Esophagus mucosa (tissue), 1 donor: ENCODE measurements at places on chromosomes 6 and 20. TPM values are rescaled to one million over a fixed set of nuclear protein-coding genes. Genes with fewer than 3 reads are reported as not detected.

Gene SCUBE3
- total RNA-seq: 0.12 TPM

Gene FRMD1
- not detected for total RNA-seq

Gene PLG
- total RNA-seq: 0.12 TPM

DNA sequence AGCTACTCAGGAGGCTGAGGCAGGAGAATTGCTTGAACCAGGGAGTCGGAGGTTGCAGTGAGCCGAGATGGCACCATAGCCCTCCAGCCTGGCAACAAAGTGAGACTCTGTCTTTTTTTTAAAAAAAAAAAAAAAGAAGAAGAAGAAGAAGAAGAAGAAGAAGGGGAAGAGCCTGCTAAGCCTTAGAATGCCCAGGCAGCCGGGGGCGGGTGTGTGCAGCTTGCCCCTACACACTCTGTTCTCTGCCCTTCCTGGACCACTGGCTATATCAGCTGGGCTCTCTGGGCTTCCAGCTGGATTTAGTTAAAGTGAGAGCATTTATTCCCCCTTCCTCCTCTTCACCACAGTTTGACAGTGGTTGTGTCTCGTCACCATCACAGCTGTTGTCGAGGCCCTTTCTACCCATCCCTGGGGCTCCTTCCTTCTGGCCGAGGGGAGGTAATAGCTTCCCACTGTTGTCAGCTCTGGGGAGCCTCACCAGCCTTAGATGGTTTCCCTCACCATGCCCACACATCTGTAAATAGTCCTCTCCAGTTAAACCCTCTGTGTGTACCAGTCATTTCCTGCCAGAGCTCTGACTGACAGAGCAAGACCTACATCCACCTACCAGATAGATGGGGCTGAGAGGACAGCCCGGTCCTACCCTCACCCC is 77.6 kb downstream of the TRERF1 start:
- no peak for ATAC-seq

DNA sequence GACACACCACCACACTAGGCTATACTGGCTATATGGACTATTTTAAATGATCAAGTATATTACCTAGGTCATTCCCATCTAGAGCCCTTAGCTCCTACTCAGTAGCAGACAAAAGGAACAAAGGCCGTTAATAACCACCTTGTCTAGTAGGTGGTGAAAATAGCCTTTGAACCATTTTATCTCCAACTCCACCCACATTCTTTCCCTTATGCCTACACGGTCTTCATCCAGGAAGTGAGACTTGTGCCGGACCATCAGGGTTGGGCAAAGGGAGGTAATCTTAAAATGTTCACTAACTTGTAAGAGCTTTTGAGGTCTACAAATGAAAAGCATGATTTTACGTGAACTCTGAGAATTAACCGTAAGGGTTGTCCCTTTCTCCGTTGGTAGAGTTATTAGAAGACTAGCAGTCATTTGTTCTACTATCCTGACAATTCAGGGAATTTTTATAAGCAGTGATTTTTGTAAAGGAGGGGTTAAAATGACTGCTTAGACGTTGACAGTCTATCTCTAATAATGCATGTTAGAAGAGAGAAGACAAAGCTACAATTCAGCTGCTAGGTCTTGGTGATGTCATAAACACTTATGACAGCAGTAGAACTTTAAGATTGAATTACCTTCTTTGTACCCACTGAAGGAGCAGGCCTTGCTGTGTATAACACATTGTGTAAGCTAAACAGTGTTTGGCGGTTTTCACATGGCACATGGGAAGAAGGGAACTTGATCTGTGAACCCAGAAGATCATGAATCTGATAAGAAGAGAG is 371.8 kb upstream of the JAG1 start:
- no peak for ATAC-seq

GRCh38 chr6:27532820-27533538 is 60.1 kb upstream of the ZNF184 start:
- ATAC-seq: no peak

DNA sequence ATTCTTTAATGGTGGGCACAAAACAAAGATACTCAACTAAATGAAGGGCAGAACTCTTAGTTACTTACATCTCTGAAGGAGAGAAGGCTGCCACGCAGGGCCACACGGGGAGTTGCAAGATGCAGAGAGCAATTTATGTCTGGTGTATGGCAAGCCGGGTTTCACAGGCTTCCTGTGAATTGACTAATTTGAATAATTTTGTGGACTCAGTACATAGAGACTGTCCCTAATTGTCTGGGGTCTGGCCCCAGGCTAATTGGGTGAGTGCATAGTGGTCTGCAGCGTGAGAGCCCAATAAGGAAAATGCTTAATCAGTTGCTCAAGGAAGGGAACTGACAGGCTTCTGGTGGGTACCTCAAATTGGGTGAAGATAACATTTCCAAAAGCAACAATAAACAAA is 205.7 kb downstream of the OTOR start:
- no peak for ATAC-seq

GRCh38 chr20:20734475-20734948 is 22.1 kb upstream of the RALGAPA2 start:
- ATAC-seq: no peak

- no peak for ATAC-seq
Observed at GRCh38 chr6:79201983-79202382, 32.5 kb downstream of the HMGN3 start.

- no peak for ATAC-seq
Observed at GRCh38 chr6:146445233-146445632, 98.4 kb upstream of the RAB32 start.

GRCh38 chr6:2593167-2593566 is 157.6 kb downstream of the MYLK4 start:
- no peak for ATAC-seq

DNA sequence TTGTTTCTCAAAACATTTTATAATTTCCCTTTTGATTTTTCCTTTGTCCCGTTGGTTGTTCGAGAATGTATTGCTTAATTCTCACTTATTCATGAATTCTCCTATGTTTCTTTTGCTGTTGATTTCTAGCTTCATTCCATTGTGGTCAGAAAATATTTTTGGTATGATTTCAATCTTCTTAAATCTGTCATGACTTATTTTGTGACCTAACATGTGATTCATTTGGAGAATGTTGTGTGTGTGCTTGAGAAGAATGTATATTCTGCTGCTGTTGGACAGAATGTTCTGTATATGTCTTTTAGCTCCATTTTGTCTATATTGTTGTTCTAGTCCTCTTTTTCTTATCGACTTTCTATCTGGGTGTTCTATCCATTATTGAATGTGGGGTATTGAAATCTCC is 286.2 kb upstream of the RNF217 start:
- ATAC-seq: no peak

DNA sequence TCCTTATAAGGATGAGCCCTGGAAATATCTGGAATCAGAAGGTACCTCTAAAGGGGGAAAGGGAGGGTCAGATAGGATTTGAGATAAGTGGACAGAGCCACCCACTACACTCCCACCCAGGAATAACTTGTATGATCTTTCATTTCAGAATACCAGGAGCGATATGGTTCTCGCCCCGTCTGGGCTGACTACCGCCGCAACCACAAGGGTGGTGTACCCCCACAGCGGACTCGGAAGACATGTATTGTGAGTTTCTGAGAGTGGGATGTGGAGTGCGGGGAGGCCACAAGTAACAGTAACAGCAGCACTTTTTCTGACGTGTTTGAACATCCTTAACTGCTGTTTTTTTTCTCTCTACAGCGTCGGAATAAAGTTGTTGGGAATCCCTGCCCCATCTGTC is 1.9 kb downstream of the MRPS18B start:
- ATAC-seq: no peak

GRCh38 chr6:5751525-5752390 is 255.0 kb downstream of the NRN1 start:
- no peak for ATAC-seq

- ATAC-seq: no peak
Observed at GRCh38 chr6:1618311-1619097, 8.8 kb downstream of the FOXC1 start.

DNA sequence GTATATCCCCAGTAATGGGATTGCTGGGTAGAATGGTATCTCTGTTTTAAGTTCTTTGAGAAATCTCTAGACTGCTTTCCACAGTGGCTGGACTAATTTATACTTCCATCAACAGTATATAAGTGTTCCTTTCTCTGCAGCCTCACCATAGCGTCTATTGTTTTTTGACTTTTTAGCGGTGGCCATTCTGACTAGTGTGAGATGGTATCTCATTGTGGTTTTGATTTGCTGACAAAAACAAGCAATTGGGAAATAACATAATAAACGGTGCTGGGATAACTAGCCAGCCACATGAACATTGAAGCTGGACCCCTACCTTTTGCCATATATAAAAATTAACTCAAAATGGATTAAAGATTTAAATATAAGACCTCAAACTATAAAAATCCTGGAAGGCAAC is 14.2 kb downstream of the OR2A4 start:
- ATAC-seq: no peak

DNA sequence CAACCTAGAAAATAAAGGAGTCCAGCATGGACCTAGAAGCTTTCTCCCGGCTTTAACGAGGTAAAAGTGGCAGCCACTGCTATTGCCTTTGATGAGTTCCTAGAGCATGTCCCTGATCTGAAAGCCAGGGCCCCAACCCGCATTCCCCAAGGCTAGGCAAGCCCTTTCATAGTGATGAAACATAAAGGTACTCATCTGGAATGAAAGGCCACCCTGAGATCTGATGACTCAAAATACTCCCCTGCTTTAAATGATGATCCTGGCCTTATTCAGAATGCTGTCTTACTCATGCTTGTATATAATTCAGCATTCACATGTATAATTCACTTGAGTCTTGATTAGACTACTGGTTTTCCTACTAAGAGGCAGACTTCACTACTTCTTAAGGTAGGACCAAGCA is 21.3 kb downstream of the TTPAL start:
- ATAC-seq: peak; percentile 82

Gene DOK5
- total RNA-seq: 0.12 TPM

GRCh38 chr6:131061041-131061750 is 1.8 kb downstream of the EPB41L2 start:
- no peak for ATAC-seq

DNA sequence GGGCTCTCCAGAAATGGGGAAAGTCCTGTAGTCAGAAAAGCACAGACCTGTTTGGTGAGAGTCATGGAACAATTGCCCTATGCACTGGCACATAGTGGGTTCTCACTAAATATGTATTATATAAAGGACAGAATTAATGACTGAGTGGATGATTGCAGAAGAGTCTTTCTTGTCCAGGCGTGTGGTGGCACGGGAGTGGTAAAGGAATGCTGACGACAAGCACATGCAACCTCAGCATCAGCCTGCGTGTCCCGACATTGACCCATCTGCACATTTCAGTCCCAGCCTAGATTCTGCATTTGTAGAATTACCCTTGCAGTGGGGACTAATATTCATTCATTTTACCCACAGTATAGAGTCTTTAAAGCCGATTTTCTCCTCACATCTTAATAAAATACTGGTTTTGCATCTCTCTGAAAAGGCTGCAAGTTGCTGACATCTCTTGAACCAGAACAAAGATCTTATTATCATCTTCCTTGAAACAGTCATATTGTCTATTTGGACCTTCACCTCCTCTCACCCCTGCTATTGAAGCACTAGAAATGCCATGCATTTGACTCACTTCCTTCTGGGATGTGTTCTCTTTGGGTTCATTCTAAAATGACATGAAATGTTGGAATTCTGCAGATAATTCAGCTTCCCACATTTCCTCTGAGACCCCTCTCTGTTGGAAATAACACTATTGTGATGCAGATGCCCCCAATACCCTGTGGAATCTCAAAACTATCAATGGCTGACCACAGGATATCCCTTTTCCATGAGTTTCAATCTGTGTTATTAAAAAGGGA is 883.6 kb upstream of the FLRT3 start:
- peak; percentile 81 for ATAC-seq

- peak; percentile 93 for ATAC-seq
Observed at GRCh38 chr6:168637834-168638233, 196.8 kb downstream of the SMOC2 start.

Gene PACRG
- 0.76 TPM for total RNA-seq

- ATAC-seq: no peak
Observed at GRCh38 chr6:76790045-76790796, 673.1 kb downstream of the HTR1B start.

Gene NOTCH4
- 2.7 TPM for total RNA-seq

DNA sequence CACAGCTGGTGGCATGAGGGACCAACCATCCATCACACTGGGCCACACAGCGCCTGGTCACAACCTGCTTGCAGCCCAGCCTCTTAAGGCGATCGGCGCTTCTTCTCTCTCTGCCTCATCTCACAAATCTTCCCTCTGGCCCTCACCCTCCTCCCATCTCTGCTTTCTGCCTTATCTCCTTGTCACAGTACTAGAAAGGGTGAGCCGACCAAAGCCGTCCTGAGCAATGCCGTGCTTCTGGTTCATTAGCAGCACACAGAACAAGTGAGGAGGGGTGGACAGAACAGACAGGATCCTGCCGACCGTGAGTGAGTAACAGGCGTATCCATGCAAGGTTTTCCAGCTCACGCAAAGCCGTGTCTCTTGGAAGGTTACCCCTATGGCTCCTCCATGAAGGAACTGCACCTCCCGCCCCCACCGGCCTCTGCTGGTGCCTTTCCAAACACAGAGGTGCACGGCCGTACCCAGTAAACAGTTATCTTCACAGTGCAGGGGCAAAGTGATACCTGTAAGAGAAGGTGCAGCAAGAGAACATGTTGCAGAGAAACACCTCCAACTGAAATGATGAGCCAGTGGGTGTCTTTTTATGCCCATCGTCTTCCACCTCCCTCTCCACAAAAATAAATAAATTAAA is 331.7 kb downstream of the FARS2 start:
- ATAC-seq: no peak

DNA sequence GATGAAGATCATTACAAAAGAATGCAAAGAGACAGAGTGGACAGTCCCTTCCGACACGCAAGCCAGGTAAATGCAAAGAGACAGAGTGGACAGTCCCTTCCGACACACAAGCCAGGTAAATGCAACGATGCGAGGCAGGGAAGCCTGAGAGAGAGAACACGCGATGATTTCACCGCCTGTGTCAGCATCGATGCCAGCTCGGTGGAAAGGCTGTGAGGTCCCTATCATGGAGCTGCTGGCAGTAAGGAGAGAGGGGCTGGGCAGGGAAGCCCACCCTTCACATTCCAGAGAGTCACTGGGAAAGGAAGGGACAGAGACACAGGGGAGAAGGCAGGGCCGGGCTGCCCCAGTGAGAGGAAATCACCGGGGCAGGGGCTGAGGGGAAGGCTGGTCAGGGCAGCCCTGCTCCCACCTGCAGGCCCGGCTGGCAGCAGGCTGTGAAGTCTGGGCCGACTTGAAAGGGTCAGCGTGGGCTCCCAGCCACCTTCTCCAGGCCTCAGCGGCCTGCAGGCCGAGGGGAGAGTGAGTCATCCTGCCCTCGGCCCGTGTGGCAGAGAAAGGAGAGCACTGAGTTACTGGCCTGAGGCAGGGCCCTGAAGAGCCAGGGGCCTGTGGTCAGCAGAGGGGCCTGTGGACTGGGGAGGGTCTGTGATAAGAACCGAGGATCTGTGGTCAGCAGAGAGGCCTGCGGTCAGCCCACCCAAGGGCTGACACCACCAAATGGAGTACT is 80.4 kb downstream of the DACT2 start:
- peak; percentile 39 for ATAC-seq
